ENCODE measurements at places on chromosomes 2 and 18. TPM values are rescaled to one million over a fixed set of nuclear protein-coding genes. Genes with fewer than 3 reads are reported as not detected.

Gene RAMP1
- total RNA-seq, result not detected

Gene TEX44
- total RNA-seq, result not detected

Gene PAX8
- total RNA-seq, result 0.98 TPM

Gene SRBD1
- 7.9 TPM for total RNA-seq

Gene RIT2
- total RNA-seq, result not detected

Gene REG1B
- not detected for total RNA-seq

Gene GKN2
- 2.4 TPM for total RNA-seq

Gene LAMA3
- 64.3 TPM for total RNA-seq

Gene CHRNG
- total RNA-seq, result not detected

Gene CYTIP
- total RNA-seq, result 0.08 TPM

Gene STEAP3
- total RNA-seq, result 45.5 TPM

Gene GREB1L
- total RNA-seq, result 5.4 TPM

Gene TMEM247
- total RNA-seq, result not detected

Gene TBR1
- total RNA-seq, result 0.05 TPM

Gene CYS1
- 1.7 TPM for total RNA-seq

Gene DSG1
- not detected for total RNA-seq

Gene CERKL
- 0.31 TPM for total RNA-seq

Gene TSPYL6
- not detected for total RNA-seq

Gene IL36A
- not detected for total RNA-seq

Gene TUBA4B
- 0.10 TPM for total RNA-seq

Gene COMMD1
- 42.2 TPM for total RNA-seq

Gene RANBP2
- 29.8 TPM for total RNA-seq

Gene RAB17
- 0.28 TPM for total RNA-seq

Gene KATNAL2
- total RNA-seq, result 2.3 TPM

Gene MERTK
- total RNA-seq, result 3.0 TPM

Measured in A549 treated with AZD2906 at 1 μM for 4 hours (cell line).